ENCODE measurements at places on chromosomes 1 and 21.

GRCh38 chr21:45570071-45570470 lies 27.8 kb upstream of the SLC19A1 start:
- no peak for DNase-seq

- no peak for DNase-seq
Measured at GRCh38 chr21:23152130-23152529, 2153.9 kb downstream of the NCAM2 start.

DNA sequence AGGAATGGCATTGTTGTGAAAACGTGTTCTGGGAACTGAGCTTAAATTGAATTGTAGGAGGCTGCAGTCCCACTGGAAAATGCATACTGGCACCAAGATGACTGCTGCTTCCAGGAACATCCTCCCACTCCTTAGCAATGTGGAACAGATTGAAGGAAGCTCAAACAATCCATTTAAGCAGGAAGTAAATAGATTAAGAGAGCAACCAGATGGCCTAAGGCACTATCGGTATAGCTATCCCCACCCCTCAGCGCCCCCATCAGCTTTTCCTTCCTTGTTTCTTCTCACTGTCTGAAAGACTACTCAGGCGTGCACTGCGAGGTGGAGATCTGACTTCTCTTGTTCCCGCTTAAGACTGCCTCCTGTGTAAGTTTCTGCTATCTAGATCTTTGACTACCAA lies 4.0 kb upstream of the IFI16 start:
- DNase-seq = peak; percentile 93

- no peak for DNase-seq
Measured at GRCh38 chr1:232227306-232227705, 402.6 kb downstream of the SIPA1L2 start.

- DNase-seq = no peak
Measured at GRCh38 chr1:187413405-187414169, 584.8 kb downstream of the PLA2G4A start.

DNA sequence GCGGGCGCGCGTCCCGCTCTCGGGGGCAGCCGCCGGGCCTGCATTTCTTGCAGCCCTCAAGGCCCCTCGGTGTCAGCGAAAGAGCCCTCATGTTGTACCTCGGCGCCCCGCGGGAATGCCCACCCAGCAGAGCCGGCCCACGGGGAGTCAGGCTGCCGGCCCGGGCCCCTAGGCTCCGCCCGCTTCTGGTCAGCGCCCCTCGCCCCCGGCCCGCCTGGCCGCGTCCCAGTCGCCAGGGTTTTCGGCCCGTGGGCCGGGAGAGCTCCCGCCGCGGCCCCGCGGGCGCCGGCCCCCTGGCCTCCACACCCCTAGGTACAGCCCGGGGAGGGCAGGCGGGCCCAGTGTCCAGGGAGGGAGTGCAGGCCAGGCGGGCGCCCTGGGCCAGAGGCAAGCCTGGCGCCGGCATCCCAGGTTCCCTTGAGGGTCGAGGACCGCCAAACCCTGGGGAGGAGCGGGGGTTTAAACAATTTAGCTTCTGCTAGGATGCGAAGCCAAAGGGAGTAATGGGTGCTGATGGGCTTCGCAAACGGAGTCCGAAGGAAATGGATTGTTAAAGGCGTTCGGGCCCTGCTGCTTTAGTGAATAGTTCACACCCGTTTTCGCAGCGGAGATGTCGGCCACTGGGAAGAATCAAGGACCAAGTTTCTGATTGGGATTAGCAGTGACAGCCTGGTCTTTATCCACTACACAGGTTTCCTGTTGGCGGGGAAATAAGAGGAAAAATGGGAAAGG lies 486 bp upstream of the KCNA3 start:
- DNase-seq = no peak

DNA sequence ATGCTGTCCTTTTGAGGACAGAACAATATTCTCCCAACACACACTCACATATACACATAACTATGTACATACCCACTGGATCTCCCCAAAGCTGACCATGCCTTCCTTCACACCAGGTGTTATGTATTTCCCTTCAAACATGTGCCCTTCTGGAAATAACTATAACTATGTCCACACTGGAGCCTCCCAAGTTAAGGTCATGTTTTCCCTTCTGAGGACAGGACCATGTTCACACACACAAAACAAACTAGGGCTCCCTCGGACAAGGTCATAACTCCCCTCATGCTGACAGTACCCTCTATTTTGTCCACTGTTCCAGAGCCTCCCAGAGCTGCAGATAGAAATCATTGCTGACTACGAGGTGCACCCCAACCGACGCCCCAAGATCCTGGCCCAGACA lies 7.8 kb downstream of the MMACHC start:
- DNase-seq = no peak

- DNase-seq = no peak
Measured at GRCh38 chr1:230425252-230426091, 660 bp downstream of the PGBD5 start.

DNA sequence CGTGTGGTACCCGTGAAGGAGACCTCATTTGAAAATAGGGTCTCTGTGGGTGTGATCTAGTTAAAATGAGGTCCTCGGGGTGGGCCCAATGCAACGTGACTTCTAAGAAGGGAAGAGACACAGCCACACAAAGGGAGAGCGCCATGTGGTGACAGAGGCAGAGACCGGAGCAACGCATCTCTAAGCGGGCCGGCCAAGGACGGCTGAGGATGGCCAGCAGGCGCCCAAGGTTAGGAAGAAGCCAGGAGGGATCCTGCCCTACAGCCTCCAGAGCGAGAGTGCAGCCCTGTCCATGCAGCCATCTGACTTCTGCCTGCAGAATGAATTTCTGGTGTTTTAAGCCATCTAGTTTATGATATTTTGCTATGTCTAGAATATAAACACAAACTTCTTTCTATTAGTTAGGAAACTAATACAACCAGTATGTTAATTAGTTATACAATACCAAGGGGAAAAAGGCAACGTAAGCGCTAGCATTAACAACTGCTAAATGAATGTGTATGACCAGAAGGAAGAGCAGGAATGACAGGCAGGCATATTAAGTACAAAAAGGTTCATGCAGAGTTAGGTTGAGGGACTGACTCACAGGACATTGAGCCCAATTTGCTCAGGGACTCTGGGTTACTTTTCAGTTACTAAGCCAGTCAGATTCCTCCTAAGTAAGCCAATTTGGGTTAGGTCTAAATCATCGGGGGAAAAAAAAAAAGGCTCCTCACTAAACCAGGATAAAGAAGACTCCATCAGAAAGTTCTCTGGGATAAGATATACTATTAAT lies 4.1 kb downstream of the CEP104 start:
- DNase-seq = no peak

- DNase-seq = no peak
Measured at GRCh38 chr21:44295646-44296045, 4.2 kb upstream of the PFKL start.

GRCh38 chr1:187032982-187033692 lies 204.4 kb downstream of the PLA2G4A start:
- DNase-seq = no peak

DNA sequence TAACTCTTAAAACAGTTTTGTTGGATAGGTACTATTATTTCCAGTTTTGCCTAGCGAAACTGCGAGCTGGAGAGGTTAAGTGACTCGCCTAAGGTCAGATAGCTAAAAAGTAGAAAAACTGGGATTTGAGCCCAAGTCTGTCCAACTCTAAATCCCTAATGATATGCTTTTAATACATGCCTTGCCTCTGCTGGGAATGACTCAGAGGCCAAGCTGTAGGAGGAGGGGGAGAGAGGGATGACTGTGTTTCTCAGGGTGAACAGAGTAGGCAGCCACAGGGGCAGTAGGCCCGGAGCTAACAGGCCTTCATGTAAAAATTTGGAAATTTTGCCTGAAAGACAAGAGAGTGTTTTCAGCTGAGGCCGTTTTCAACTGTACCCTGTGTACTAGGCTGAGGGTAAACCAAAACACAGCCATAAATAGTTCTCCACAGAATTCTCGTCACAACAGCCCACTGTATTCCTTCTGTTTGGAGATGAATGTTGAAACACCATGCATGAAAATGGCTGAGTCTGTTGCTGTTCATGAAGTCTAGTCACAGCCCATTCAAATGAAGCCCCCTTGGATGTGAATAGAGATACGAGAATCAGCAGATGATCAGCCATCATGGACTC lies 107.5 kb upstream of the HOOK1 start:
- no peak for DNase-seq

DNA sequence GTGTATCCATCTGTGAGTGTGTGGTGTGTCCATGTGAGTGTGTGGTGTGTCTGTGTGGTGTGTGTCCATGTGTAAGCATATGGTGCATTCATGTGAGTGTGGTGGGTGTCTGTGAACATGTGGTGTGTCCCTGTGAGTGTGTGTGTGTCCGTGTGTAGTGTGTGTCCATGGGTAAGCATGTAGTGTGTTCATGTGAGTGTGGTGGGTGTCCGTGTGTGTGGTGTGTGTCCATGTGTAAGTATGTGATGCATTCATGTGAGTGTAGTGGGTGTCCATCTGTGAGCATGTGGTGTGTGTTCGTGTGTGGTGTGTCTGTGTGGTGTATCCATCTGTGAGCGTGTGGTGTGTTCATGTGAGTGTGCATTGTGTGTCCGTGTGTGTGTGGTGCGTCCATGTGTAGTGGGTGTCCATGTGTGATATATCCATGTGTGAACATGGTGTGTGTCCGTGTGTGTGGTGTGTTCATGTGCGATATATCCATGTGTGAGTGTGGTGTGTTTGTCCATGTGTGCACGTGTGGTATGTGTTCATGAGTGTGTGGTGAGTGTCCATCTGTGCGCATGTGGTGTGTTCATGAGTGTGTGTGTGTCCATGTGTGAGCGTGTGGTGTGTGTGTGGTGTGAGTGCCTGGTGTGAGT lies 12.3 kb downstream of the SLC19A1 start:
- no peak for DNase-seq

DNA sequence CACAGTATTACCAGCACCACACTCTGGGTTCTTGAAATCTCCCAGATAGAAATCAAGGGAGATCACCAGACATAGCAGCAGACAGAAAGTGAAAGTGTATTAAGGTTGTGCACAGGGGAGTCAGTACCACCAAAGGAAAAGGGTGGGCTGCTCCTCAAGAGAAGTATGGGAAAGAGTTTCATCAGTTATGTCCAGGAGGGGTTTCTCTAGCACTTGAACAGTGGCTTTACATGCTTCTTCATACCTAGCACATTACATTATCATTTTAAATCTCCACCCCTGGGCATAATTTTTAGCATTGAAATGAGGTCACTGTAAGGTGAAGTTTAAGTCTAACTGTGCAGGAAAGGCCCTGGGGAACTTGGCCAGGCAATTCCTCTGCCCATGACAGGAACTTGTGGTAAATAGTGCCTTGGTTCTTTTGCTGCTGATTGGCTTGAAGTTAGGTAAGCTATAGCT lies 601.0 kb downstream of the NUF2 start:
- no peak for DNase-seq

GRCh38 chr1:44603718-44604117 lies 70.6 kb downstream of the TMEM53 start:
- DNase-seq = no peak

- no peak for DNase-seq
Measured at GRCh38 chr21:14880922-14881321, 183.9 kb downstream of the NRIP1 start.

- no peak for DNase-seq
Measured at GRCh38 chr1:33151116-33151515, 30.7 kb downstream of the TRIM62 start.

- no peak for DNase-seq
Measured at GRCh38 chr21:31922881-31923280, 50.1 kb downstream of the HUNK start.

- no peak for DNase-seq
Measured at GRCh38 chr1:153711026-153711425, 16.8 kb upstream of the INTS3 start.

- DNase-seq = no peak
Measured at GRCh38 chr1:153535242-153536011, at the start of gene S100A6. Gene S100A6 (minus strand): TSS chr1:153535991. CDS start chr1:153535339, 652 bp downstream.

GRCh38 chr1:45522324-45523104 lies 830 bp upstream of the PRDX1 start:
- DNase-seq = no peak

- DNase-seq = no peak
Measured at GRCh38 chr1:27660300-27660835, 11.6 kb downstream of the IFI6 start.

GRCh38 chr1:185062710-185063370 lies 17.5 kb downstream of the RNF2 start:
- DNase-seq = peak; percentile 58

GRCh38 chr1:236688705-236689104 lies 2.4 kb downstream of the ACTN2 start:
- DNase-seq = no peak

DNA sequence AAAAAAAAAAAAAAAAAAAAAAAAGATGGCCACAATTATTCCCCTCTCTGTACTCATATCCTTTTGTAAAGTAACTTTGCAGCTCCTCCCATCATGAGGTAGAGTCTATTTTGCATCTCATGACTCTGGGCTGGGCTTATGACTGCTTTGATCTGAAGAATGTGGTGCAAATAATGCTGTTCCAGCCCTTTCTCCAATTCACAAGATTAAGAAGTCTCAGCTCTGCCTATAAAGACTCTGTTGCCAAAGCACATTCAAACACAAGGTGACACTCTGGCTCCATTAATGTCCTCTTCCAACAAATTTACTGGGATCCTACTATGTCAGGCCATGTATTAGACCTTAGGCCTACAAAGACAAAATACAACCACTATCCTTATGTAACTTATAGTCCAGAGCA lies 64.8 kb upstream of the PTCH2 start:
- DNase-seq = no peak

- no peak for DNase-seq
Measured at GRCh38 chr1:167469280-167469965, 48.9 kb downstream of the CD247 start.

GRCh38 chr1:24201941-24202440 lies 14.9 kb upstream of the IFNLR1 start:
- peak; percentile 85 for DNase-seq

DNA sequence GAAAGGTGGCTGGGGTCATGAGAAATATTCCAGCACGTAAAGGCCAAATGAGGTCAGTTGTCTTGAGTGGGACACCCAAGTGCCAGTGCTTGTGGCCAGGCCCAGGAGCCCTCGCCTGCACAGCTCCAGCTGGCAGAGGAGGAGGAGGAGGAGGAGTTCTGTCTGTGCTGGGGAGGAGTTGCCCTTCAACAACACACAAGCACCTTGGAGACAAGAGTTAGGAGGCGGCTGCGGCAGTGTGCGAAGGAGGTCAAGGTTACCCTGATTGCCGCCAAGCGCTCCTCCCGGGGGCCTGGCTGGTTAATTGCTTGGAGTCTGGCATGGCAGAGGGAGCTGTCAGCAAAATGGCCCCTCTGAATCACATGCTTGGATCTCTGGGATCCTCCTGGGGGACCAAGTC lies 45.1 kb downstream of the GRIK3 start:
- DNase-seq = no peak
